ENCODE measurements at places on chromosomes 12 and 14. TPM values are rescaled to one million over a fixed set of nuclear protein-coding genes. Genes with fewer than 3 reads are reported as not detected.

DNA sequence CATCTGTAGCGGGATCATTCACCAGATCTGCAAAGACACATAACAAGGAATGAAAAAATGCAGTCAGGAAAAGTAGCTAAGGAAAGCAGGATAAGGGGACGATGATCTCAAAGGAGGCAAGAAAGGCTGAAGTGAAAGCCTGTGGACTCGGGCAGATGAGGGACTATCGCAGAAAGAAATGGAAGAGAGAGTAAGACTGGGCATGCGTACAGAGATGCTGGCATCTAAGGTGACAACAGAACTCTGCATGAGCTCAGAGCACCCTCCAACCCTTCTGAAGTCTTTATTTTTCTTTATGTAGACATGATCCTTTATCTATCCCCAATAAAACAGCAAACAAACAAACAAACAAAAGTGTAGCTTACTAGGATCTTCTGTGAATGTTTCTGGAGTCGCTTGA, 7.2 kb downstream of the MFAP5 start:
- no peak for DNase-seq

- DNase-seq: no peak
Observed at GRCh38 chr12:57143454-57143853, 4.0 kb downstream of the LRP1-AS start.

GRCh38 chr14:31939934-31940333, 137.2 kb upstream of the ARHGAP5 start:
- peak; percentile 40 for DNase-seq

DNA sequence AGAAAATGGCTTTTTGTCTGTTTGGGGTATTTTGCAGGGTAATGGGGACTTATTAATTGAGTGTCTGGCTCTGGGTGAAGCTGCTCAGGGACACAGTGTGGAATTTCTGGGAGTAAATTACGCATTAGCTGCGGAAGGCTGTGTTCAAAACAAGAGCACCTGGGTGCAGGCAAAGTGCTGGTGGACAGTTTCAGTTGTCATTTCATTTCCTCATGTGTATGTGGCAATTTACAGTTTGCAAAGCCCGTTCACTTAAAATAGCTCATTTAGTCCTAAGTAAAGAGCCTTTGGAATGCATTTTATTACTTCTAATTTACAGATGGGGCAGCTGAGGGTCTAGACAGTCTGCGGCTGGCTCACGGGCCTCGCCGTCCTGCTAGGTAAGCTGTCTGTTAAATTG, 546.8 kb downstream of the BCL11B start:
- no peak for DNase-seq

DNA sequence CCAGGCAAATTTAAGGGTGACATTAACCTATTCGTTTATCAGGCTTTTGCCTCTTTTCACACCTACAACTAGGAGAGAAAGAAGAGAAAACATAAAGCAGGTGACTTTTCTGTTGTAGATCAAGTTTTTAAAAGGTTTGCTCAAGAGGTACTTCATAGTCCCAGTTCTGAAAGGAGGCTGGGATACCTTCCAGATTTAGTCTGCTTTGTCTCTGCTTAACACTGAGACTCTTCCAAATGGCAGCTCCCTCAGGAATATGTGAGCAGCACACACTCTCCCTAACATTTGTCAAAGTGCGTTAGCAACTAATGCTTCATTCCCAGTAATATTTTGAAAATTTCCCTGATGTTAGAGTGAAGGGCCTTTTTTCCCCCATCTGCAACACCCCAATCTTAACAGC, 133.7 kb upstream of the RASSF8 start:
- DNase-seq: no peak

DNA sequence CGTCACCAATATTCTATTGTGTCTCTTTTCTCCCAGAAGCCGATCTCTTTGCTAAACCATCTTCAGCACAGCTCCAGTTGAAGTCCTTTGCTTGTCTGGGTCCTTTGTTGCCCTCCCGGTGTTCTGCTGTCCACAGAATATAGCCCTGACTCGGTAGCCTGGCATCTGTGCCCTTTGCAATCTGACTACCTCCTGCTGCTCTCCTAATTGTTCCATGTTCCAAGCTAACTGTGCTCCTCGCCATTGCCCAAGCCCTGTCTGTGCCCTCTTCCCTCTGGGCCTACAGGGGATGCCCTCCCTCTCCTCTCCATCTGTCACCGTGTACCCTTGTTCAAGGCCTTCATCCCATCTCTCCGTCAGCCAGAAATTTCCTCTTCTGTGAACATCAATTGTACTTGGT, 306.3 kb downstream of the APAF1 start:
- DNase-seq: no peak

DNA sequence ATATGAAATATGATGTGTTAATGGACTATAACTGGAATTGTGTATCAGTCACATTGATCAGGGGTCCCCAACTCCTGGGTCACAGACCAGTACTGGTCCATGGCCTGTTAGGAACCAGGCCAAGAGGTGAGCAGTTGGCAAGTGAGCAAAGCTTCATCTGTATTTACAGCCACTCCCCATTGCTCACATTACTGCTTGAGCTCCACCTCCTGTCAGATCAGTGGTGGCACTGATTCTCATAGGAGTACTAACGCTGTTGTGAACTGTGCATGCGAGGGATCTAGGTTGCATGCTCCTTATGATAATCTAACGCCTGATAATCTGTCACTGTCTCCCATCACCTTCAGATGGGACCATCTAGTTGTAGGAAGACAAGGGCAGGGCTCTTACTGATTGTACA, 72.3 kb downstream of the CDK17 start:
- DNase-seq: no peak

DNA sequence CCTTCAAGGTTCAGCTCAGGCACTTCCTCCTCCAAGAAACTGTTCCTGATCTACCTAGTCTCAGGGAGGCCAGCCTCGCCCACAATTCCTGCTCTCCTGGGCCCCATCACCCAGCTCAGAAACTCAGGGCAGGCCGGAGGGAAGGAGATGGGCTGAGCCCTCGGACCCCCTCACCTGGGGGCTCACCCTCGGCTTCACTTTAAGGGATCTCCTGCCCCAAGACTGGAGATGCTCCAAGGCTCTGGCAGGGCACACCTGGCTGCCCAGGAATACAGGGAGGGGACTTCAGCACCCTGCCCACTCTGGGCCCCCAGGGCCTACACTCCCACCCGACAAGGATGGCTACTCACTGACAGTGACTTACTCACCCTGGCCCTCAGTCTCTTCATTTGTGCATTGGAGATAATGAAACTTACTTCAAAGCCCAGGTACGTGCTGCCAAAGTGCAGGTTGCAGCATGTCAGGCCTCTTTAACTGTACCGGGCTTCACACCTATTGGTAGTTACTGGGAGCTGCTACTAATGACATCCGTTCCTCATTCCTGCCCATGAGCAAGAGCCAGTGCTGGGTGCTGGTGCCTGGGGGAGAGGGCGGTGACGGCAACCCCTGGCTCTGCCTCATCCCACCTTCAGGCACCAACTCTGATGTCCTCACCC, 21.0 kb upstream of the PPP1R13B start:
- no peak for DNase-seq

DNA sequence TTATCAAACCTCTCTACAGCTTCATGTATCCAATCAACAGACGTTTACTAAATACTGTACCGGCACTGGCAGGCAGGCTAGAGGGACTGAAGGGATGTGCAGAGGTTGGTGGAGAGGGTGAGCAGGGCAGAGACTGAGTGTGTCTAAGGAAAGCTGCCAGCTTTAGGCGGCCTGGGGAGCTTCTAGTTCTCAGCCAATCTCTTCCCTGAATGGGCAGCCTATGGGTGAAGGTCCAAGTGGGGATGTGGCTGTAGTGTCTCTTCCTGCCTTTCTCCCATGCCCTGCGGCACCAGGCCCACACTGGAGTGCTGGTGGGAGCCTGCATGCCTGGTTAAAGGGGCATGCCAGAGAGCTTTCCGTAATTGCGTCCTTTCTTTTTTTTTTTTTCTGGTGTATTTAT, 239.8 kb downstream of the CACNA1C start:
- DNase-seq: no peak

DNA sequence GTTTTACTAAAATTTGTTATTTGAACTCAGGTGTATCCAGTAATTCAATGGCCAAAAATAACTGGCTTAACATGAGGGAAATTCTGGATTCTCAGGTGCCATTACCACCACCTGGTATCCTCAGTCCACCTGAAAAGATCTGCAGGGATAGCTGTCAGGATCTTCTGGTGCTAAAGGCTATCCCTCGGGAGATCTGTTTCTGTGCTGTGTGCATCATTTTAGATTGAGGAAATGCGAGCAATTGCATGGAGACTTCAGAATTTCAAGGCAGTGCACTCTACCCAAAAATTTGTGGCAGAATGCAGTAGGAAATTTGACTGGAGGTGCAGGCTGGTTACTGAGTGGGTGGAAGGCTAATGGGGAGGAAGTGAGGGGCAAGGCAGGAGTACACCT, 26.4 kb downstream of the ZCCHC8 start:
- no peak for DNase-seq

DNA sequence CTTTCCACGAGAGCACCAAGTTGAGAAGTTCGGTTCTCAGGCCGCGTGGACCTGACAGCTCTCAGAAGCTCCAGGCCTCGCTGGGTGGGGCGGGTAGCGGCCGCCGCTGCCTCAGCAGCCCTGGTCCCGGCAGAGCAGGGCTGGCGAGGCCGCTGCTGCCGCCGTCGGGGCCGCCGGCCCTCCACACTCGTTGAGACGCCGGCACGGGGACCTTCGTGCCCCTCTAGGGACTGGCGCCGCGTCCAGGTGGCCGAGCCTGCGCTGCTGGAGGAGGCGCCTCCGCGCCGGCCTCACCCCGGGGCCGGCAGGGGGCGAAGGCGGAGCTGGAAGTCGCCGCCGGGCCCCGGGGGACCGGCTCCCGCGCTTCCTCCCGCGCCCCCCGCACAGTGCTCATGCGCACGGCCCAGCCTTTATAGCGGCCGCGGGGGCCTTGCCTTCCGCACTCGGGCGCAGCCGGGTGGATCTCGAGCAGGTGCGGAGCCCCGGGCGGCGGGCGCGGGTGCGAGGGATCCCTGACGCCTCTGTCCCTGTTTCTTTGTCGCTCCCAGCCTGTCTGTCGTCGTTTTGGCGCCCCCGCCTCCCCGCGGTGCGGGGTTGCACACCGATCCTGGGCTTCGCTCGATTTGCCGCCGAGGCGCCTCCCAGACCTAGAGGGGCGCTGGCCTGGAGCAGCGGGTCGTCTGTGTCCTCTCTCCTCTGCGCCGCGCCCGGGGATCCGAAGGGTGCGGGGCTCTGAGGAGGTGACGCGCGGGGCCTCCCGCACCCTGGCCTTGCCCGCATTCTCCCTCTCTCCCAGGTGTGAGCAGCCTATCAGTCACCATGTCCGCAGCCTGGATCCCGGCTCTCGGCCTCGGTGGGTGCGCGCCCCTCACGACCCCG, at the start of gene COCH:
Gene COCH, plus strand, starts transcription at position 440 of the 879 bp plus-strand sequence. Its CDS starts 380 bp downstream, at position 820.
- DNase-seq: no peak

DNA sequence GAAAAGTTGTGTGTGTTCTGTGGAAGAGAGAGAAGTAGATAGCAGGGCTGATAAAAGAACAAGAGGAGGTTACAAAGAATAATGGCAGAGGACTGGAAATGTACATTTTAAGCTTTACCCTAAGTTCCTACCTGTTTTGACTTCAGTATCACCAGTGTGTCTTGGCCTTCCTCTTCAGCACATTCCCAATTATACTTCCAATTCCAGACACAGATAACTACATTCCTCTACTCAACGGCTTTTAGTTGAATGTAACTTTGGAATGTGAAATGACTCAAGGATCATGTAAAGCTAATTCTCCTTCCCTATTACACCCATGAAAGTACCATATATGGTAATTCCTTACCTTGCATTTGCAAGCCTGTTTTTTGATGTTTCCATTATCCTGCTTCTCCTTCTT, 5.0 kb downstream of the MGST1 start:
- no peak for DNase-seq

DNA sequence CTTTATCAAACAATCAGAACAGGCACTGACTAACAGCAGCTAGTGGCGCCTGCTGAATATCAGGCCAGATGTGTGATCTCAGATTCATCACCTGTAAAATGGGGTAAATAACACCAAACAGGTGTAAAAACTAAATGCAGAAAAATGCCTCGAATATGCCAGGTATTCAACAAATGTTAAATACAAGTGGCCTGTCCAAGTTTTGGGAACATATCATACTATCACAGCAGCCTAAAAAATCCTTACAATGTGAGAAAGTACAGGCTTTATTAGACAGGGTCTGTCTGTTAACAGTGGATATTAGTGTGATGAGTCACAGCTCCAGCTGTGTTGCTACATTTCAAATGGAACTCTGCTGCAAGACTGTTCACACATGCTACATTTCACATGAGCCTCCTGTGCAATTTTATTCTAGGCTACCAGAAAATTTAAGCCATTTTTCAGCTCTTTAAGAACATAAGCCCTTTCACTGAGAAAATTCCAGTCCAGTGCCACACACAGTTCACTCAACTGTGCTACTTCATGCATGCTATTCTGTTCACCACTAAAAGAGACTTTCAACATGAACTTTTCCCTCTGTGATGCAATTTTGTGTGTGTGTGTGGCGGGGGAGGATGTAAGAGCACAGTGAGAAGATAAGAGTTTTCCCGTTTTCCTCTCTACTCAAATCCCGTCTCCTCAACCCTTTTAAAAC, 56.7 kb downstream of the MSRB3 start:
- peak; percentile 61 for DNase-seq

DNA sequence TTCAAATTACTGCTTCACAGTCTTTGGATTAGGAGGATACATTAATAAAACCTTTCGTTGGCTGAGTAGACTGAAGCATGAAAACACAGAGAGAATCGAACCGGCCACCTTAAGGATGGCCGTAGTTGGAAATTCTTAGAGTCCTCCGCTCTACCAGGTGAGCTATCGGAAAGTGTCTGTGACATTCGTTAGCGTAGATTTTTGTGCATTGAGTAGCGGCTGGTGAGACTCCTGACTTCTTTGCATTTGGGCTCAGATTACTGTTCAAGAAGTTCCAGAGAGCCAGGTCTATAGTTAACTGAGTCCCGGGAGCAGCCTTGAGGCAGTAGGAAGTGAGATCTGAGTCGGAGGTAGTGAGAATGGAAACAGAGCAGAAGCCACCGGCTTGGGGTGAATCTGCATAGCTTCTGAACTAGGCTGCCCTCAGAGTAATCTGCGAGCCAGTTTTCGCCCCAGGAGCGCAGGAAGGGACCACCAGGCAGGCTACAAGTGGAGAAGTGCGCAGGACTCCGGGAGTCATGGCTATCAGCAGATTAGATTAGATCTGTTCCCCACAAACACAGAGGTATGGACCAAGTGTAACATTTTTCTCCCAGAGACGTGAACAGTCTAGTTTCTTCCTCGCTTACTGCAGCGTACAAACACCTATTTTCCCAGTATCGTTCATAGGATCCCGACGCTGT, 11.0 kb downstream of the OR6S1 start:
- no peak for DNase-seq

- peak; percentile 64 for DNase-seq
Observed at GRCh38 chr12:64840949-64841717, 16.7 kb downstream of the TBC1D30 start.

- no peak for DNase-seq
Observed at GRCh38 chr12:119354172-119354571, 19.6 kb downstream of the CCDC60 start.

Gene KRT73
- total RNA-seq: not detected

Gene RPL41
- 5,661 TPM for total RNA-seq

Gene STYX
- total RNA-seq: 12.8 TPM

Gene GAS2L3
- total RNA-seq: 54.6 TPM

Gene CMA1
- total RNA-seq: not detected
